ENCODE measurements at places on chromosomes 5 and 9. TPM values are rescaled to one million over a fixed set of nuclear protein-coding genes. Genes with fewer than 3 reads are reported as not detected.

MAMDC2 gene
- total RNA-seq: not detected

MED10 gene
- 59.9 TPM for total RNA-seq

TMEM267 gene
- total RNA-seq: 9.7 TPM

PCDHGA8 gene
- 2.2 TPM for total RNA-seq

INSL4 gene
- total RNA-seq: not detected

KIF20A gene
- 119 TPM for total RNA-seq

POU5F2 gene
- total RNA-seq: 0.73 TPM

GPR21 gene
- total RNA-seq: not detected

KIF4B gene
- 0.79 TPM for total RNA-seq

IFNA13 gene
- total RNA-seq: not detected

PRRX2 gene
- 12.7 TPM for total RNA-seq

PTPN3 gene
- total RNA-seq: 1.0 TPM

STKLD1 gene
- 0.52 TPM for total RNA-seq

GRIA1 gene
- total RNA-seq: 1.5 TPM

FOXD1 gene
- 4.4 TPM for total RNA-seq

UNC13B gene
- 19.8 TPM for total RNA-seq

WDR55 gene
- 31.1 TPM for total RNA-seq

IL4 gene
- total RNA-seq: not detected

HSPB3 gene
- not detected for total RNA-seq

EPB41L4B gene
- not detected for total RNA-seq

EIF4EBP3 gene
- total RNA-seq: 7.6 TPM

NUTM2G gene
- total RNA-seq: not detected

SOHLH1 gene
- not detected for total RNA-seq

NIPAL4 gene
- total RNA-seq: not detected

SIT1 gene
- total RNA-seq: not detected

NKD2 gene
- total RNA-seq: 22.9 TPM

RNF183 gene
- total RNA-seq: not detected

DRD1 gene
- 0.77 TPM for total RNA-seq

NCS1 gene
- 58.6 TPM for total RNA-seq

PCDHGA12 gene
- total RNA-seq: 3.5 TPM

EIF4E1B gene
- total RNA-seq: not detected

FBP1 gene
- total RNA-seq: not detected

IFNB1 gene
- not detected for total RNA-seq

FREM1 gene
- total RNA-seq: 4.2 TPM

Data from A673 (cell line).